Activated T-cell treated with anti-CD3 and anti-CD28 coated beads, Interleukin-2, amount 50 U/mL, for 72 hours (primary cell): ENCODE measurements at places on chromosomes 5 and 9. TPM values are rescaled to one million over a fixed set of nuclear protein-coding genes. Genes with fewer than 3 reads are reported as not detected.

ZNF367 gene
- 24.7 TPM for total RNA-seq

C5orf46 gene
- not detected for total RNA-seq

INSL6 gene
- not detected for total RNA-seq

INSL4 gene
- not detected for total RNA-seq

TAF1L gene
- total RNA-seq, result 0.05 TPM

COL23A1 gene
- 0.44 TPM for total RNA-seq

OTULINL gene
- total RNA-seq, result 17.9 TPM

LMNB1 gene
- 211 TPM for total RNA-seq
